Adrenal gland (tissue), 19 donors: ENCODE measurements at places on chromosomes 7 and 10.

GRCh38 chr7:68434857-68435256 is 1163.4 kb upstream of the AUTS2 start:
- DNase-seq = no peak

DNA sequence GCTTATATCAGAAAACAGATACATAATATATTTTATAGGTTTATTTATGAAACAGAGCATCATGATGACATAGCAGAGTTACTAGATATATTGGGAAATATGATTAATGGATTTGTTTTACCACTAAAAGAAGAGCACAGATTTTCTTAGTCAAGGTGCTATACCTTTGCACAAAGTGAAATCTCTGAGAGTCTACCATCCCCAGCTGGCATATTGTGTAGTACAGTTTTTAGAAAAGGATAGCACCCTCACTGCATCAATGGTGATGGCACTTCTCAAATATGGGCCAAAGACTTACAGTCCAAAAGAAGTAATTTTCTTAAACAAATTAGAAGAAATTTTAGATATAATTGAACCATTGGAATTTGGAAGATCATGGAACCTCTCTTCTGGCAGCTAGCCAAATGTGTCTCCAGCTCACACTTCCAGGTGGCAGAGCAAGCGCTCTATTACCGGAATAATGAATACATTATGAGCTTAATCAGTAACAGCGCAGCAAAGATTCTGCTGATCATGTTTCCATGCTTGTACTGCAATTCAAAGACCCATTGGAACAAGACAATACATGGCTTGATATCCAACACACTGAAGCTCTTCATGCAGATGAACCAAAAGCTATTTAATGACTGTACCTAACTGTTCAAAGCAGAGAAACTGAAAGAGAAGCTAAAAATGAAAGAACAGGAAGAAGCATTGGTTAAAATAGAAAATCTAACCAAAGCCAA is 21.9 kb upstream of the CREB3L2 start:
- DNase-seq = no peak

- DNase-seq = no peak
Observed at GRCh38 chr10:29689001-29689400, 54.2 kb upstream of the SVIL start.

GRCh38 chr10:7507887-7508726 is 97.3 kb upstream of the SFMBT2 start:
- DNase-seq = no peak

DNA sequence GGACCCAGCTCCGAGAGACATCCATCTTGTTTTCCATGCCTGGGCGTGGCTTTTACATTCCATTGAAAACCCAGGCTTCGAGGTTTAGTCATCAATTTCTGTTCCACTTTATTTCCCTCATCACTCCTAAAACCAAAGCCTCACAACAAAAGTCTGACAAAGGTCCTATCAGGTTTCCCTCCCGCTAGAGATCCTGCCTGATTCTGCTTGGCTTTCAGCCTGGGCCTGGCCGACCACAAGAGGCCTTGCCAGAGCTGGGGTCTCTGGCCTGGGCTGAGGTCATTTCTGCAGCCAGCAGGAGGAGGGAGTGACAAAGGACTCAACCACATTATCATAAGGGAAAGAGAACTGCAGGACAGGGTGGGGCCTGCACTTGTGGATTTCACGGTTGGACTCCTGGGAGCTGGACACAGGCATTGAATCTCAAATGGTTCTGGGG is 167.0 kb downstream of the FANK1 start:
- no peak for DNase-seq

- no peak for DNase-seq
Observed at GRCh38 chr7:79548727-79549126, 95.3 kb upstream of the MAGI2 start.

DNA sequence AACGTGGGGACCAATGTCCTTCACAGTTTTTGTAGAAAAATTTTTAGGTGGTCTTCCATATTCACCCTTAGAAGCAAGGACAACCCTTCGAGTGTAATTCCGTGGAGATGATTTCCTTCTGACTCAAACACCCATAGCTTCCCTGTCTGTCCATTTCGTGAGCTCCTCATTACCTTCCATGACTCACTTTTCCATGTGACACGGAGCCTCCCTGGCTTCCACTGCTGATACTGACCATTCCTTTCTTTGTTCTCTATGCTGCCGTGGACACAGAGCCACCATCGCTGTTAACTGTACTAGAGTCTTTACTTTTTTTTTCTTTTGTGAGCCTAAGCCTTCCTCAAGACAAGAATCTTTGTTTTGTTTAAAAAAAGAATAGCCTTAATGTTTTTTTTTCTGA is 12.5 kb upstream of the ARMS2 start:
- DNase-seq = peak; percentile 33

DNA sequence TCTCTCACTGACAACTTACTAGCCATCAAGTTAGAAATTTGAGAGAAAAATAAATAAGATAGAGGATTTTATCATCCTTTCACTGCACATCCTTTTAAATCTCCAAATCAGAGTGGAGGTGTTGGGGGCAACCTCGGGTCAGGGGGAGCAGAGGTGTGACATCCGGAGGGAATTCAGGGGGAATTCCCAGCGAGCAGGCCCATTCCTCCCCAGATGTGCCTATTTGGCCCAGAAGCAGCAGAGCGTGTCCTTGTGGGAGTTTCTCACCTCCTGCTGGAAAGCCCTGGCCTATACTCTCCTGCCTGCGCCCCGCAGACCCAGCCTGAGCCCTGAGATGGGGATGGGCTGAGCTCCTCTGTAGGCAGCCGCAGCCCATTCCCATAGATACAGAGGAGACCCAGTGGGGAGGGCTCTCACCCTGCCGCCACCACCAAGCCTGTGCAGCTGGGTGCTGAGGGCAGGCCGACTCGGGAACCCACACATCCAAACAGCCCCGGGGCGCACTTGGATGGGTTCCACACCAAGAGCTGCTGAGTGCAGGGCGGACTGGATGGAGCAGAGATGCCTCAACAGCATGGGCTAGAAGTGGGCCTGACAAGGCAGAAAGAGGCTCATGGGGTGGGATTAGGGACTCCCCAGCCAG is 124.5 kb downstream of the CXCL12 start:
- DNase-seq = no peak

DNA sequence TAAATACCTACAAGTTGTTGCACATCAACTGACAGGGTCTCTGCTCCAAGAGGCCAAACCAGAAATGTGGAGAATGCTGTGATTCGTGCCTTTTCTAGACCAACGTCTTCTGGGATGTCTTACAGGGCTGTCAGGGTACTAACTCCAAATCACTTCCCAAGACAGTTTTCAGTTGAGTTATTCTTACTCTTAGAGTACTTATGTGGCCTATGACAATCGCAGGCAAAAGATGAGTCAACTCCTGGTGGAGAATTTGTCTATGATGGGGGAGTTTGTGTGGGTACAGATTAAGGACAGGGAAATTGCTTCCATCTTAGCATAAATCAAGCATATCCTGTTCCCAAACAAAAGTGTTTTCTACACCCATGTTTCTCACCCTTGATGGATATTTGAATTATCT is 734.8 kb downstream of the TNS3 start:
- DNase-seq = no peak

DNA sequence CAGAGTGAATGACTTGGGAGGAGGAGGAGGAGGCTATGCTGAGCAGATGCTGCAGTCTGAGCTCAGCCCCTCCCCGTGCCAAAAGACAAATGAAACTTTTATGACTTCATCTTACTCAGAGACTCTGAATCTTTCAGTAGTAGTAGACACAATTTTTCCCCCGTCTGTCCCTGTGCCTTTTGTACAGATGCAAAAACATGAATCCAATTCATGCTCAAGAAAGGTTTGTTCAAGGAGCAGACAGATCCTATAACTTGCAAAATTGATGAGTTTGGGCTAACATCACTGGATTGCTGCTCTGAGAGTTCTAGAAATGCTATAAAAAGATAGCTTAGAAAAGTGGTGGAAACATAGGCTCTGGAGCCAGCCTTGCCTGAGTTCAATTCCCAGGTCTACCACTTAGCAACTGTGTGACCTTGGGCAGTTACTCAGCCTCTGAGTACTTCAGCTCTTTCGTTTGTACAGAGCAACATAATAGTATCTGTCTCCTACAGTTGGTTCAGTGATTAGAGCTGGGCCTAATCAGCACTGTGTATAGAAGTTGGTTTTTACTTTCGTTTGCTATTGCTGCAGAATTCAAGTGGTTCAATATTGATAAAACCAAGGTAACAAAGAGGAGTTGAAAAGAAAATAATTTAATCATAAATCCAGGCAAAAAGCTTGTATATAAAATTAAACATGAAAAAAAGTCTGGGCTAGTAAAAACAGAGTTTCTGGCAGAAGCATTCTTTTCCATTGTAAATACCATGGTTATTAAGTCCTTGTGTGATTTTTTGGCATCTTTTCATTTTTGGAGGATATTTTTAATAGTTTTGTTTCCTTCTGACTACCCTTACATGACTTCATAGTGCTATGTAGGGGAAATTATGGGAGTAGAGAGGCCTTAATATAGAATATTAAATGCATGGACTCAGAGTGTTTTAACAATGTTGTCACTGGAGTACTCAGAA is 174.2 kb upstream of the ZNF32 start:
- DNase-seq = no peak

GRCh38 chr7:93119191-93119905 is 1.6 kb upstream of the SAMD9 start:
- no peak for DNase-seq

GRCh38 chr7:1761097-1761496 is 91.0 kb downstream of the ELFN1 start:
- no peak for DNase-seq

DNA sequence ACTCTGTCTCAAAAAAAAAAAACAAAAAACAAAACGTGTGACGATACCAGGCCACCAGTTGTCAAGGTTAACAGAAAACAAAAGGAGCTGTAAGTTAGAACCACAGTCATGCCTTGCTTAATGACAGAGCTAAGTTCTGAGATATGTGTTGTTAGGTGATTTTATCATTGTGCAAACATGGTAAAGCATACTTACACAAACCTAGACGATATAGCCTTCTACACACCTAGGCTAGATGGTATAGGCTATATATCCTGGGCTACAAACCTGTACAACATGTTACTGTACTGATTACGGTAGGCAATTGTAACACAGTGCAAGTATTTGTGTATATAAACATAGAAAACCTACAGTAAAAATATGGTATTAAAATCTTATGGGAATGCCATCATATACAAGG is 564.2 kb downstream of the HTR7 start:
- no peak for DNase-seq

- no peak for DNase-seq
Observed at GRCh38 chr7:158512042-158512441, 75.6 kb downstream of the PTPRN2 start.

GRCh38 chr10:28236591-28236990 is 66.3 kb downstream of the MPP7 start:
- DNase-seq = no peak

DNA sequence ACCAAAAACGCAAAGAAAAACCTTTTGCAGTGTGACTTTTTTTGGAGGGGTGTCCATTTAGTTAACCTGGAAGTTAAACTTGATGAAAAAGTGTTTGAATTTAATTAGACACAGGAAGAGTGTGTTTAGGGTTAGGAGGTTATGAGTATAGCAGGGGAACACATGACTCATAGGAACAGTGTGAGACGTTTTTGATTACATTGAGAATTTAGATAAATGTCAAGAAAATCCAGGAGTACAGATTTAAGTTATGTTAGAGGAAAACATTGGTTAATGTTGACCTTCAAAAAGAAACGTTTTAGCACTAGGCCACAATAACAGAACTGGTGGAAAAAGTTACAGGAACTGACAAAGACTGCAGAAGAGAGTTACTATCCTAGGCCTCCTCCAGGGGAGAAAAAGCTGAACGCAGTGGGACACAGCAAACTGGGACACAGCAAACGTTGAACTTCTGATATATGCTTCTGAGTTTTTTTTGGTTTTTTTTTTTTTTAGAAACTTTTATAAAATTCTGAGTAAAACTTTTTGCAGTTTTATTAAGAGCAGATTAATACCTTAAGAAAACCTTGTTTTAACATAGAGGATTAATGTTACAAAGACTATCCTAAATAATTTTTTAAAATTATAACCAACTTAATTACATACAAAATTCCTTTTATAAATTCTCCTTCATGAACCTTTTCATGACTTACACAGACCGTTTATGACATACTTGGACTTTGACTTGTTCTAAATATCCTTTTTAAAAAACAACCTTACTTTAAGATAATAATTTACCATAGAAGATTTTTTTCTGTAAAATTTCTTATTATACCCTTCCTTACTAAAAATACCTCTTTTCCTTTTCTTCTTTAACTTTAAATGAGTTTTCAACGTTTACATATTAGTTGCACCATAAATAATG is 22.2 kb downstream of the LANCL2 start:
- DNase-seq = no peak
